ENCODE measurements at places on chromosomes 4 and X.

DNA sequence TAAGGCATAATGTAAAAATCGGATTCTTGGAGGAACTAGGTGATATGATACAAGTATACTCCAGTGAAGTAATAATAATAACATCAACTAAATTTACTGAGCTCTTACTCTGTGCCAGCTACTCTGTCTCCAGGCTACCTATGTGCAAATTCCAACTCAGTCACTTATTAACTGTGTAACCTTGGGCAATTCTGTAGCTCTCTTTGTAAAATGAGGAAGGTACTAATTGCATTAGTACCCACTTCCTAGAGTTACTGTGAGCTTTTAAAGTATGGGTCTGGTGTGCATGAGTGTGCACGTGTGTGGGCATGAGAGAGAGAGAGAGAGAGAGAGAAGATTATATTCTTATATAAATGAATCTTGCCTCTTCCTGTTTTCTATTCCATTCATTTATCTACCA lies 169.9 kb downstream of the KCNIP4 start:
- no peak for DNase-seq

GRCh38 chr4:120064887-120065286 lies 1.8 kb downstream of the MAD2L1 start:
- DNase-seq, result no peak

- no peak for DNase-seq
Measured at GRCh38 chr4:181776264-181777054, 466.7 kb upstream of the TENM3 start.

- DNase-seq, result no peak
Measured at GRCh38 chr4:94961420-94961819, 203.7 kb downstream of the BMPR1B start.

DNA sequence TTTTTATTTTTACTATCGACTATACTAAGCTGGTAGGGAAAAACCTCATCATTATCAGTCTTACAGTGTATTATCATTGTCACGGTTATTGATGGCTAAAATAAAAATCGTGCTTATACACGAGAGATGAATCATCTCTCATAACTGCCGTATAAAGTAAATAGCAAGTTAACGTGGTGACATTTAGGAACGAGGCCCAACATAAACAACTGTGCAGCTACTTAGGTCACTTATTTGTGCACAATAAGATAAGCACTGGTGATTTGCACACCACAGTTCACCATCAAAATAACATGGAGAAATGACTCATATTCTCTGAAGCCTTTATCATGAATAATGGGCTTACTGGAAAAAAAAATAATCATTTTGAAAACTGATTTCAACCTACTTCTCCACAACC lies 482.0 kb upstream of the TENM3 start:
- no peak for DNase-seq

GRCh38 chr4:151099976-151100417 lies 569 bp downstream of the RPS3A start:
- DNase-seq, result peak; percentile 34

DNA sequence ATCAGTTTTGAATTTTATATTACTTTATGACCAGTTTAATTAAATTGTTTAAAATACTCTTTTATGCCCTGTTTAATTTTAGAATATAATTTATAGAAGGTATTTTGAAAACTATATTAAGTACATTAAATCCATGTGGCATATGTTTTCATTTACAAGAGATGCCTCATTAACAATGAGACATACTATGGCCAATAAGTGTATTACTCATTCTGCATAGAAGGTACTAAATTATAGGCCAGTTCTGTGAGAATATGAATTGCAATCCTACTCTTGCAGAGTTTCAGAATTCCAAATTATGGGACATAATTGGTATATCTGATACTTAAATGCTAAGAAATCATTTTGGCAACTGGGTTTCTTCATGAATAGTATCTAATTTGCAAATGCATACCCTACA lies 951.1 kb downstream of the FAT4 start:
- no peak for DNase-seq

All from GM12865 (cell line).